Activated naive CD4-positive, alpha-beta T cell treated with anti-CD3 and anti-CD28 coated beads, Interleukin-2, amount 50 U/mL, for 72 hours (primary cell): ENCODE measurements at places on chromosomes 2 and 18. TPM values are rescaled to one million over a fixed set of nuclear protein-coding genes. Genes with fewer than 3 reads are reported as not detected.

- DNase-seq: no peak
Observed at GRCh38 chr2:154375579-154375931, 322.9 kb upstream of the KCNJ3 start.

- DNase-seq: no peak
Observed at GRCh38 chr18:25247725-25248124, 104.2 kb downstream of the ZNF521 start.

DNA sequence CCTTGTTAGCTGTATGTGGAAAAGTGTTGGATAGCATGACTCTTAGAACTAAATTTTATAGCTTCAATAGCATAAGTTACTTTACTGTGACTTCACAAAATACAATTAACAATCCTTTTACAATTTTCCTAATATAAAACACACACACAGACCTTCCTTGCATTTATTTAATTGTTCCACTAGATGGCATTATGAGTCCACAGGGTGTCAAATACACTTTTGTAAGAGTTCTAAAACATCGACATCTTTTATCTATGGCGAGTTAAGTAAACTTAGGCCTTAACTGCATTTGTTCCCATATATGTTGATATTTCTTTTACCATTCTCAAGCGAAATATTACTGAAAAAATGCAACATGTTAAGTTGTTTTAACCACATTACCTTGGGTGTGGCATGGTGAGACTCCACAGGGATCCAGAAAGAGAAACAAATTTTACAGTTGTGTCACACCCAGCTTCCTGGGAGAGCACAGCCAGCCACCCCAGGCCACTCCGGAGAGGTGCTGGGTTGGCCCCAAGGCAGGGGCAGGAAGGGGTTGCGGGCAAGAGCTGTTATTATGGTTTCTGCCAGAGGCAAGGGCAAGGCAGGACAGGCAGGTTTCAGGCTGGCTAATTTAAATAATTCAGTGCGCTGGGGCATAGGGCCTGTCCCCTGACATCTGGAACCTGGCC lies 312.4 kb upstream of the MC4R start:
- no peak for DNase-seq

- no peak for DNase-seq
Observed at GRCh38 chr2:179861027-179861415, 391 bp downstream of the ZNF385B start.

DNA sequence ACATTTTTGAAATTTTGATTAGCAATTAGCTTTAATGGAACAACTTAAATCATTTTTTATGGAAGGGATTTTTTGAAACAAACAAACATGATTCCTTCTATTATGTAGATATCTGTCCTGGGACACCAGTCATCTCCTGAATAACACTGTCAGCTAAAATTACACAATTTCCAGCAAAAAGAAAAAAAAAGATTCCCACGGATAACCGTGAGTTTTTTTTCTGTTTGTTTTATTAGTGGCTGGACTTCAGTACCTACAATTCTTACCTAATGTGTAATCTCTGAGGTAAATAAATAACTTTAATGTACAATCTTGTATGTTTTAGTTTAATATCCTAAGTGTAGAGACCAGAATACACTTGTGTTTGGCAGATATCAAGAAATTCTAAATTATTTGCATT lies 126.6 kb upstream of the KYNU start:
- DNase-seq: no peak

Gene FAM124B
- not detected for total RNA-seq

Gene KRCC1
- total RNA-seq: 11.7 TPM
